Kidney (tissue), 22 donors: ENCODE measurements at places on chromosomes 7 and 10. TPM values are rescaled to one million over a fixed set of nuclear protein-coding genes. Genes with fewer than 3 reads are reported as not detected.

- DNase-seq, result no peak
These were observed 32.4 kb upstream of the HSPA12A start for GRCh38 chr10:116774728-116775151.

DNA sequence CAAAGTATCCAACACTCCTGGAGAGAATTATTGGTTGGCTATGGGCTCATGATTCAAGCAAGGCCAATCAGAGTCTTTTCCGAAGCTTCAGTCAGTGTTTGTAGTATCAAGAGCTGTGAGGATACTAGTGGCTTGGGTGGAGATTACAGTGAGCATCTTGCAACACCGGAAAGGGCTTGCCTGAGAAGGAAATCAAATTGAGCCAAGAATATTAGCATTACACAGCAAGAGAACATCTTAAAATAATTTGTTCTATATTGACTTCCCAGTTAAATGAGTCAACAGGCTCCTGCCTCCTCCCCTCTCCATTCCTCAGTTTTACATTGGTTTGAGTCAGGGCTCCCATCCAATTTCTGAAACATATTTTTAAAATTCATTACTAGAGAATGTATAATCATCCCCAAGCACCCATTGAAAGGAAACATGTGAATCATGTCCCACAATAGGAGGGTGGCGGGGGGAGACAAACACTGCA lies 127.4 kb downstream of the ELAPOR2 start:
- no peak for DNase-seq

Gene MNX1
- 1.1 TPM for total RNA-seq

- no peak for DNase-seq
These were observed 238.1 kb downstream of the CAMK1D start for GRCh38 chr10:12587451-12587888.

- DNase-seq, result no peak
These were observed 562.1 kb downstream of the DNAJB6 start for GRCh38 chr7:157898802-157899505.

Gene KAZALD1
- total RNA-seq, result 9.8 TPM

DNA sequence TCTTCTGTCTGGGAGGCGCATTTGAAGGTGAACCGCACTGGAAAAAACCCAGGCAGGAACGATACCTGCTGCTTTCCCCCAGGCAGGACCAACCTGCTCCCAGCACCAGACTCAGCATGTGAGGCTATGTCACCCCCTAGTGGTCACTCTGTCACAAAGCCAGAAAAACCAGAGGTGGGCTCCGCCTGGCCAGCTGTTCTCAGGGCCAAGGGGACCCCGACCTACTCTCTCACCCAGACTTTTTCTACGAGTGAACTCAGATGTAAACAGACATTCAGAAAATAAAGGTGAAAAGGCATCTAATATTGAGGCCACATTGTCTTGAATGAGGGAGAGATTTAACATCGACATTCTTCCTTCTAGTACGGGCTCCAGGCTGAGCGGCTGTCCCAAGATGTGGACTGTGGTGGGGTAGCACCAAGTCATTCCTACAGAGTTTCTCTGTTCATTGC lies 117.3 kb downstream of the PRKAG2 start:
- DNase-seq, result peak; percentile 84

Gene ZNF722
- total RNA-seq, result not detected

GRCh38 chr10:27391916-27392315 lies 112.2 kb upstream of the RAB18 start:
- no peak for DNase-seq

DNA sequence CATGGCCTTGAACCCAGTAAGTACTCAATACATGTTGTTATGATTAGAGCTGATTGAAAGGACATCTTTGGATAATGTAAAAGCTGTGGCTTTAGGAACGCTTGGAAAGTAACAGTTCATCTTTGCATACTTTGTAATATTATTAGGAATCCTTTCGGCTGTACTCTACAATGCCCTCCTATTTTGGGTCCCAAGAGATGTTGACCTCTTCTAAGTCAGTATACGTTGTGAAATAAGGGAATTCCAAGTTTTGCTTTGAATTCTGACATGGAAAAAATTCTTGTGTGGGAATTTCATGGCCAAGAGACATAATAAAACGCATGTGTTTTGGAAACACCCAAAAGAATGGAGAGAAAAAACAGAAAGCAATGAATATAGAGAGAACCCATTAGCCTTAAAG lies 7.7 kb downstream of the AGR3 start:
- DNase-seq, result no peak

Gene STEAP4
- 80.2 TPM for total RNA-seq
